Stimulated activated CD4-positive, alpha-beta T cell treated with anti-CD3 and anti-CD28 coated beads, Interleukin-1b, Interleukin-23, amount 100 ng/mL, for 1 hour (primary cell): ENCODE measurements at places on chromosomes 5 and 9.
A peak's percentile ranks its signal among the peaks of the same experiment; 100 is the strongest.

GRCh38 chr9:94995048-94995693, 268.7 kb downstream of the AOPEP start:
- no peak for DNase-seq

DNA sequence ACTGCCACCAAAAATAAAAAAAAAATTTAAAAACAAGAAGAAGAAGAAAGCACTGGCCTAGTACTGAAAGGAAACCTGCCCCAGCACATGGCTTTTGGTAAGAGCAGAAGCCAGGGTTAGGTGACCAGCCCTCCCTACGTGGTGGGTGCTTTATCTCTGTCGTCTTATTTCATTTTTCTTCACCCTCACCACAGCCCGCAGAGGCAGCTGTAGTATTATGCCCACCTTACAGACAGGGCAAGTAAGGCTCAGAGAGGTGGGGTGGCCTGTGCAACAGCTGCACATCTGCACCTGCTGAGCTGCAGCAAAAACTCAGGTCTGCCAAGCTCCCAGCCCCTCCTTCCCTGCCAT, 140.8 kb upstream of the LMX1B start:
- no peak for DNase-seq

DNA sequence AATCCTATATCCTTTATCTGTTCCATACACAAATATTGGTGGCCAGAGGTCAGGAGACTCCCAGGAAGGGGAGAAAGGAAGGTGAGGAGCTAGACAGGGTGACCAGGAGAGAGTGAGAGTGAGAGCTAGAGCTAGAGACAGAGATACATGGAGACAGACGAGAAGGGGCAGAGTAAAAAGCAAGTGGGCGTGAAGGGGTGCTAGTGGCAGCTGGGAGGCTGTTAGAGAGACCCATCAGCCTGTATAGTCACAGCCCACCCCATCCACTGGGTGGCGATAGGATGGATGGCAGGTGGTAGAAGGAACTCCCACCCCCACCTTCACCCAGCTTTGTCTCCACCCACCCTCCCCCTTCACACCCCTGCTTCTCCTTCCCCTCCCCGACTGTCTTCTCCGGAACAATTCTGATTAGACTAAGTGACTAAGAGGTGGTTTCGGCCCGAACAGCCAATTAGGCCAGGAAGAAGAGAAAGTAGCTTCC, 32.8 kb downstream of the PCDH1 start:
- DNase-seq, result no peak

GRCh38 chr5:159203351-159203750, 6.0 kb downstream of the RNF145 start:
- DNase-seq, result no peak

- DNase-seq, result no peak
Measured at GRCh38 chr9:128550226-128550625, 2.2 kb upstream of the SPTAN1 start.

DNA sequence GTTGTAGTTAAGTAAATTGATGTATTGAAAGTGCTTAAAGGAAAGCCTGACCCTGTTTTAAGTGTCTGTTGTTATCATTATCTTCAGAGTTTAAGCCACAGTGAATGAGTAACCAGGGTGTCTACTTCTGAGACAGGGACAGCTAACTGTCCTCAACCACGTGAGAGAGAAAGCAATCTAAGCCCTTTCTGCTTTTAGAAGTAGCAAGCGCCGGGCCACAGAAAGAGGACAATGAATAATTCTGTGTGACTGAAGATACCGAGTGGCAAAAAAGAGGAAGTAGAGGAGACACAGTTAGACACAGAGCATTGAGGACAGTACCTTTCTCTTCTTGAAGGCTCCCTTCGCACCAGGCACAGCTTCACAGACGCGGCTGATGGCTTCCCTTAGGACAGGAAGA, 86.3 kb downstream of the S1PR3 start:
- DNase-seq, result no peak

DNA sequence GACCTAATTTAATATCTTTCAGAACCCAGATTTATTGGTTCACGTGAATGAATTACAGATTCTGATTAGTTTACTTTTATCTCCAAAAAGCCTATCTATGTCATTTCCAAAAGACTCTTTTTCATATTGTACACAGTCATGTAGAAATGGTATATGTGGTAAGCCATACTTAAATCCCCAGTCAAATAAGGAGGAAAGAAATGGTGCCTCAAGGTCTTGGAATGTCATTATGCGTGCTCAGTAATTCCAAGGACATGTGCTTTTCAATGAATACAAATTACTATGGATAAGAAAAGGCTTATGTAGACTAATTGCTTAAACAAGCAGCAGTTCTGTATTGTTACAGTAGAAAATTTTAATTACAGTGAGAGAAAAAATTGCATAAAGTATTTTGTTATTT, 64.1 kb upstream of the TYRP1 start:
- DNase-seq, result no peak

DNA sequence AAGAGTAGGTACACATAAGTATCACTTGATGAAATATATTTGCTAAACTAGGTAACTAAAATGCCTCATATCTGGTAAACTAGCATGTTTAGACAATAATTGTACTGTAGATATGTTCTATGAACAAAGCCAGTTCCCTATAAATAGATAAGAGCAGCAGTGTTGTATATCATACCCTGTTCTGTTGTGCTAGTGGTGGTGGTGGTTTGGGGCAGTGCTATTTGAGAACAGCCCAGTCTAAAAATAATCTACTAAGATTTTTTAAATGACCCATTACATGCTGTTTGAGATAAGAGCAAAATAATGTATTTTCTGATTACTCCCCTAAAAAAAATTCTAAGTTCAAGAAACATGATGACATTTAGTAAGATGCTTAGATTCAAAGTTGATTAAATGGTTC, 829.2 kb upstream of the DMAC1 start:
- no peak for DNase-seq

DNA sequence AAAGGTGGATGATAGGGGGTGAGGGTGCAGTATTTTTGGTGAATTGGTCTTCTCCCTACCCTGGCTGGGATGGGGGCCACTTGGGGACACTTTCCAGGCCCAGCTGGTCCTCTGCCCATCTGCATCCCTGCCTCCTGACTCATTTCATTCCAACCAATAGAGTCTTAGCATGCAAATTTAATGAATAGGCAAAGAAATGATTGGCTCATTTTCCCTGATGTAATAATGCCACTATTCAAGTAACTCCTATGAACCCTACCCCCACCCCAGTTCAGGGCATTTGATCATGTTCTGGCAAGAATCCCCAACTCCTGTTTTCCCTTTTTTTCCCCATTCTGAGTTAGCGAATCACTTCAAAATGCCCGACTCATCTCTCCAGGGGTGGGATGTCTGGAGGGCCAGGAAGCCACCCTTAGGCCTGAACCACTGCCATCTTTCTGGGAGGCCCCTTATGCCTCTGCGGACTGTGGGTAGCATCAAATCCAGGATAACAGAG, 56.7 kb downstream of the PCDH1 start:
- no peak for DNase-seq

DNA sequence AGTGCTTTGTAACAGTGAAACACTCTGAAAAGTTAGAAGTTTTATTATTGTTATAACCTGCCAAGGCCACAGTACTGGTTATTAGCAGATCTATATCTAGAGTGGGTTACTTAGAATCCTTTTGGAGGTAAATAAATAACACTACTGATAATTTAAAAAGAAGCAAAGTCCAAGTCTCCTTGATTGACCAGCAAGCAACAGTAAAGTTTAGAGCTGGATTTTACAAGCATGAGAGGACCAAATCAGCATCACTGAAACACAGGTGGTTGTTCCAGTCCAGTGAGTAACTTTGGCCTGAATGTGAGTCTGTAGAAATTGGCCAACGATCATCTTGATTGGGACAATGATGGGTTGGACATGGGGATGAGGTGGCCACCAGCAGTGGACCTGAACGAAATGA, 77.2 kb upstream of the AGXT2 start:
- DNase-seq, result no peak

DNA sequence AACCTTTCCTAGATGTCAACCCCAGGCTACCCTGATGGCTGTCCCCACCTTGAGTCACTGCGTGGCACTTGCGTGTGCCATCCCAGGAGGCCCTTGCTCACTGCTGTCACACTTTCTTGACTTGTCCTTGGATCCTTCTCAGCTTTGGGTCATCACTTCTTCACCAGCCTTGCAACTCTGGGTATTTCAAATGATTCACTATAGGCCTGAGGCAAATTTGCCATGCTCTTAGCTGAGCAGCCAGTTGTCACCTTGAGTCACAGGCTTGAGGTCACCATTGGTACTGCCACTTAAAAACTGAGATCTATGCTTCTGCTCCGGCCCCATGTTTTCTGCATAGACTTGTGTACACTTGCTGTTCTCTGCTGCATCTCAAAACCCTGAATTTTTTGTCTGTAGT, 84.7 kb downstream of the BASP1 start:
- DNase-seq, result no peak

- no peak for DNase-seq
Measured at GRCh38 chr9:76591256-76591950, 132.4 kb downstream of the GCNT1 start.

GRCh38 chr5:67999391-67999790, 216.2 kb upstream of the PIK3R1 start:
- no peak for DNase-seq

DNA sequence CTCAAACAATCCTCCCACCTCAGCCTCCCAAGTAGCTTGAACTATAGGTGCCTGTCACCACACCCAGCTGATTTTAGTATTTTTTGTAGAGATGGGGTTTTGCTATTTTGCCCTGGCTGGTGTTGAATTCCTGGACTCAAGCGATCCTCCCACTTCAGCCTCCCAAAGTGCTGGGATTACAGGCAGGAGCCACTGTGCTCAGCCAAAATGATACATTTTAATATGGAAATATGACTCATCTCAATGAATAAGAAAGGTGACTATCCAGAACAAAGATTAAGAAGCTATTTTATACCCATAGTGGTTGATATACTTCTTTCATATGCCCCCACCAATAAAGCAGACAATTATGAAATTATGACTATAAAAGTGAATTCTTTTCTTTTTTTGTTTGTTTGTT, 166.2 kb downstream of the NFIB start:
- DNase-seq, result no peak

DNA sequence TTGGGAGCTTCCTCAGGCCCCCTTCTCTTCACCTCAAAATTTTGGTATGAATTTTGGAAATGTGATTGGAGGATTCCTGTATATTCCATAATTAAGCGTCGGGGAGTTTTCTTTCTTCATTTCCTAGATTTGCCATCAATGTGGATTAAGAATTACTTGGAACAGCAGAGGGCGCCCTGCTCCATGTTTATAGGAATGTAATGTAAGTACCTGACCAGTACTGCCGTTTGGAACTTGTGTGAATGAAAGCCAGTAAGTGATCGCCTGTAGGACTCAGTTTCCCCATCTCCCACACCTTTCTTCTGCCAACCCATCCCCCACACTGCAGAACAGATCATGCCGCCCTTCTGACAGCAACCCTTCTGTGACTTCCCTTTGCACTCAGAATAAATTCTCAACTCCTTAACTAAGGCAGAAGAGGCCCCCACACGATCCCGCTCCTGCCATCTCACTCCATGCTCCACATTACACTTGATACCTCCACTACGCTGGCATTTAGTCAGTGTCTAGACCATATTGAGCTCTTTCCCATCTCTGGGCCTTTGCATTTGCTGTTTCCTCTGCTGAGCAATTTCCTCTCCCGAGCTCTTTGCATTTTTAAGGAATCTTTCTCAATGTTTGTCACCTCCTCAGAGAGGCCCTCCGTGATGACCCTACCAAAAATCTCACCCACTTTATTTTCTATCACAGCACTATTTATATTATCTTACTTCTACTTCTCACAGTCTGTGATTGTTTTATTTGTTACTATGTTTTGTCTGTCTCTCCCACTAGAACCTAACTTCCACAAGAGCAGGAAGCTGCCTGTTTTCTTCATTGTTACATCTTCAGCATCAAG, 79.5 kb upstream of the HTR4 start:
- DNase-seq, result peak; percentile 24

GRCh38 chr9:133960568-133961129, 31.5 kb downstream of the VAV2 start:
- DNase-seq, result no peak

DNA sequence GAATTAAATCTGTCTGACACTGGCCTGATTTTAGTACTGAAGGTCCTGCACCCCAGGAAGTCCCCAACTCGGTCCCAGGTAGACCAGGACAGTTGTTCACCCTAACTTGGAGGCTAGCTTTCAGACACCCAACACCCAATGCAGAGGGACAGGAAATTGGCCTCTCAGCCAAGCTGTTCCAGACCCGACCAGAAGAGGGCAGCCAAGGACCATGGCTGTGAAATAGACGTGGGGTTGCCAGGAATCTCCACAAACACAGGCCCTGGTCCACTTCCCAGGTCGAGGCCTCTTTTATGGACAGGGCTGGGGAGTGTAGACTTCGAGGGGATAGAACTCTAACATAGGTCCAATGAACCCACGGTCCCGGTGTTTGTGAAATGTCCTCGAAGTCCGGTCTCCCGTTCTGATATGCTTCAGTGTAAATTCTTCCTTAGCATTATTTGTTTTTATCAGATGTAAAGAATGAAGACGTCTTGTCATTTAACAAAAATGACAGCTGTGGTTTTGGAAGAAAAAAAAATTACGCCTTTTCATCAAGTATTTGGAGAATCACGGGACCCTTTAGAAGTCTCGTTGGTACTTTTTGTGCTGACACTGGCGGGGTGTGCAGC, 260.3 kb upstream of the ADAMTS16 start:
- DNase-seq, result peak; percentile 12

DNA sequence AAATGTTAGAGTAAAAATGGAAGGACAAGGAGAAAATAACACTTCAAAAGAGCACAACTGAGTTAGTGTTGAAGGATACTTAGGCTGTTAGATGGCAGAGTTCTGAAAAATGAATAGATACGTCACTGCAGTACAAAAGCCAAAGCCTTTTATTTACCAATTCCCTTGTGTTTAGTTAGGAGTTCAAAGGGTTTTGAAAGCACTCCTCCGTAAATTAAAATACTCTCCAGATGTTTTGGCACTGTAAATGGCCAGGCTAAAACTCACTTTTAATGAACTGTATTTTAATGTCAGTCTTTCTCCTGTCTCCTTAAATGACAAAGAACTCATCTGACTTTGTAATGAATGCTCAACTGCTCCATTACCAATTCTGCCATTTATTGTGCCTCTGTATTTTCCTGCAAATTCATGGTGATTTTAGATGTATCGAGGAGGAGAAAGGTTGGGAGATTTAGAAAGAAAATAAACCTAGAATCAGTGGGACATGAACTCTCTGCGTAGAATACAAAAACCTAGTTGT, 1727.2 kb downstream of the MAT2B start:
- no peak for DNase-seq

- DNase-seq, result no peak
Measured at GRCh38 chr5:53557386-53557785, 3.1 kb upstream of the NDUFS4 start.

- no peak for DNase-seq
Measured at GRCh38 chr5:1832511-1833250, 31.5 kb downstream of the NDUFS6 start.

DNA sequence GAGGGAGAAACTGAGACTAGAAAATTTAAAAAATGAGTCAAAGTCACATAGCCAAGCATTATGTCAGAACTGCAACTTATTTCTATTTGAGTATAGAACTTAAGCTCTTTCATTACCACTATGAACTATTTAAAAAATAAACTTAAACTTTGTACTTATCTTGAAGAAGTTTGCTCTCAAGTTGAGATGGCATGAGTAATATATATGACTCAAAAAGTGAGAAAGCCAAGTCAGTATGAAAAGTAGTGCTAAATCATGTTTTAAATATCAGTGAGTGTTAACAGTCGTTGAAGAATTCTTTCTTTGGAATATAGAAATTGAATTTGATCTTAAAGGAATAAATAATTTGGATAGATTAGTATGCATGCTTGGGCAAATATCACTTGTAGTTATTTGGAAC, 36.3 kb upstream of the CDH10 start:
- DNase-seq, result no peak
